ENCODE measurements at places on chromosomes 6 and 20.

GRCh38 chr6:166365806-166366205 lies 16.9 kb downstream of the MPC1 start:
- no peak for DNase-seq

- no peak for DNase-seq
Observed at GRCh38 chr6:108082539-108082938, 8.0 kb upstream of the OSTM1 start.

DNA sequence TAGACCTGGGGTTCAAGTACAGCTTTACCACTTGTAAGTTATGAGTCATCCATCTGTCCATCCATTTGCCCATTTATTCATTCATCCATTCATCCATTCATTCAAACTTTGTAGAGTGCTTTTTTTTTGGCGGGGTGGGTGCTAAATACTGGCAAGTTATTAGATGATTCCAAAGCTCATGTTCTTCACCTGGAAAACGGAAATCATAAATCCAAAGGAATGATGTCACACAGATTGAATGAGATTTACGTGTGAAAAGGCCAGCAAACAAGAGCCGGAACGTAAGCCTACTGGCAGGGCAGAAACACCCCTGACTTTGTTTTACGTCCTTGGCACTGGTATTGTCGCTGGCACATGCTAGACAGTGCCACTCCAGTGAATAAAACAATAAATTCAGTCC lies 480.9 kb upstream of the CHD6 start:
- DNase-seq: no peak

DNA sequence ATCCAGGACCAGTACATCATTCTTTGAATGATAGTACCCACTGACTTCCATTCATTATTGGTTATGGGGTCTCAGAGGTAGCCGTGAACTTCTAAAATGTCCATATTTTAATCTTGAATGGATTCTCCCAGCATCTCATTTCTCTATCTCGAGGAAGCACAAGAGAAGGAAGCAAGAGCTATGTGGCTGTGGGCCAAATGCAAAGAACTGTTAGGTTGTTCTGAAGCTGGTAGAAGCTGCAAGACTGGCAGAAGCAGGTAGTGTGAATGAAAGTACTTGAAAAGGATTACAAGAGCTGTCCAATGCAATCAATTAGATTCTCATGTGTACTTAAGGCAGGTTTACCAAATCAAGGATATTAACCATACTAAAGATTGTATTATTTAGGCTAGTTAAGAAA lies 1131.8 kb downstream of the GRIK2 start:
- no peak for DNase-seq

GRCh38 chr6:5486214-5486613 lies 224.9 kb downstream of the FARS2 start:
- no peak for DNase-seq

- DNase-seq: no peak
Observed at GRCh38 chr6:132147530-132148011, 196.4 kb upstream of the CCN2 start.

DNA sequence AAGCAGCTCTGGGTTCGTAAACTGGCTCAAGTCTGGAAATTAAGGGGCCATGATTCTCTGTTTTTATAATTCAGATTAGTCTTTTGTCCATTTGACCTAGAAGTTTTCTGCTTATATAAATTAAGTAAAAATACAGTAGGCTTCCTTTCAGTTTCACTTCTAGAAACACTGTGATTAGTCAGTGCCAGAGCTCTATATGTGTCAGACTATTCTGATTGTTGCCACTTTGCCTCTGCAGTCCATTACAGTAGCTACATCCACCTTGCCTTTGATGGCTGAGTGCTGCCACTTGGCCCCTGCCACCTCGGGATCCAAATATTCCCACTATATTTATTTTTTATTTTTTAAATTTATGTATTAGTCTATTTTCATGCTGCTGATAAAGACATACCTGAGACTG lies 7.9 kb downstream of the ZC2HC1B start:
- DNase-seq: no peak

- no peak for DNase-seq
Observed at GRCh38 chr6:108001696-108002231, 43.8 kb upstream of the SEC63 start.

GRCh38 chr6:22099231-22099630 lies 197.6 kb downstream of the PRL start:
- DNase-seq: no peak

GRCh38 chr6:128482642-128483041 lies 37.8 kb downstream of the PTPRK start:
- DNase-seq: no peak

DNA sequence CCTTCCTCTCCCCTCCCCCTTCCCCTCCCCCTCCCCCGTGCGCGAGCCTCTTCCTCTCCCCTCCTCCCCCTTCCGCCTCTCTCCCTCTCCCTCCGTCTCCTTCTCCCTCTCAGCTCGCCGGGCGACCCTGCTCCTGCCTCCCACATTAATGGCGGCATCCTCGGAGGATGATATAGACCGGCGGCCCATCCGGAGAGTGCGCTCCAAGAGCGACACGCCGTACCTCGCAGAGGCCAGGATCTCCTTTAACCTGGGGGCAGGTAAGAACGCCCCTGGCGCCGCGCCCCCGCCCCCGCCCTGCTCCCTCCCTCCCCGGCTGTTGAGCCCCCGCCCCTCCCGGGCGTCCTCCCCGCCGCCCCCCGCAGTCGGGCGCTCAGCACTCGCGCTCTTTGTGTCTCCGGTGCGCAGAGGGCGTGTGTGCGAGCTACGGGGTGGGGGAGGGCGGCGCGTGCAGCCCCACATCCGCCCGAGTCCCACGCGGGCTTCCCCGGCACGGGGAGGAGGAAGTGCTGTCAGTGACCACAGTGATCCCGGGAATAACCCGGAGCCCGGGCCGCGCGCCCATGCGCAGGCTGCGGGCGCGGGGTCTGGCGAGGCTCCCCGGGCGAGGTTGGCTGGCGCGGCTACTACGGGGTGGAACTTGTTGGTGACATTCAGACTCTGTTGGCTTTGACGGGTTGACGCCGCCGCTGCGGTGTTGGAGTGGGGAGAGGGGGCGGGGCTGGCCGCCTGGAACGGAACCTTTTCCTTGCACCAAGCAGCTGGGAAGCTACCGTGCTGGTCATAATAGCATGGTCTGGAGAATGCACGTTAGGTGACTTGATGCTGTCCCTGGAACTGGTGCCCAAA lies 33.2 kb downstream of the PHACTR1 start:
- no peak for DNase-seq

DNA sequence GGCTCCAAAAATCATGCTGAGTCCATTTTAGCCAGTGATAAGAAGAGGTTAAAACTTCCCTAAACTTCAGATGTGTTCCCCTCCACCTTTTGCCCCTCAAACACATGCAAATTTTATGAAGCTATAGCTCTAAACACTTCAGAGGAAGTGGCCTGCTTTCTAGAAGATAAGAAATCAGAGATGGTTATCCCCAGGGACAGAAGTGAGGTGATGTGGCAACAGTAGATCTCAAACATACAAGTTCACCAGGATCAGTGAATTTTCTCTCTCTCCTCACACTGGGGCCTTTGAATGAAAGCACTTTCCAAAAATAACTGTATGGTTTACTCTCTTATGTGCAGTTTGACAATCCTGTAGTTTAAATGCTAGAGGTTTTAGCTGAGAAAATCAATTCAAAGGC lies 332.0 kb downstream of the BTBD9 start:
- DNase-seq: no peak

DNA sequence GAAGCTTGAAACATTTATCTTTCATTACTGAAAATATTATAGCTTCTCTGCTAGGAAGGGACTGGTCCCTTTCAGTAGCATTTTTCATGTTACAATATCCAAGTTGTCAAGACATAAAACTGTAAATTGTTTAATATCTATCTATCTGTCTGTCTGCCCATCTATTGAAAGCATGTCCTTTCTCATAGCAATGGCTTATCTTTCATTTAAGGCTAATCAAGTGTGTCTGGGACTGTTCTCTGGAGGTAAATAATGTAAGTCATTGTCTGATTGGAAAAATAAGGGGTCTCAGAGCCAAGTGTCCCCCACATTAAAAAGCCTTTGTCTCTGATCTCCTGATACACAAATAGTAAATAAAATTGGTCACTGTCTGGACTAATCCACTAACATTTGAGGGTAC lies 135.5 kb downstream of the PKHD1 start:
- DNase-seq: no peak

DNA sequence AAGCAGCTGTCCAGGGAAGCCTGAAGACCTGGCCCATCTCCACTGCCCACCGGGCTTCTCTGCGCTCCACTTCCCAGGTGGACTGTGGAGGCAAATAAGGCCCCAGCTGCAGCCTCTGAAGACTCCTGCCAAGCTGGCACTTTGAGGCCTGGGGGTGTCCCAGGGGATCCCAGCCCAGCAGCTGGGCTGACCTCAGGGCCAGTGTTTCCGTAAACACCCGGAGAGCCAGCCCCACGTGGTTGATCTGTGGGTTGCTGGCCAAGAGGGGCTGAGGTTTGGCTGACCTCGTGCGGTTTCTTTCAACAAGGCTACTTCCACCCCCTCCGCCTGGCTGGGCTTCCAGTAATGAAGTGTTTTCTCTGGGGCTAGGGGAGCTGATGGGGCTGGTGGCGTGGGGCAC lies 12.4 kb upstream of the CCN5 start:
- DNase-seq: no peak

- DNase-seq: no peak
Observed at GRCh38 chr20:44471481-44471882, 4.2 kb upstream of the TTPAL start.

DNA sequence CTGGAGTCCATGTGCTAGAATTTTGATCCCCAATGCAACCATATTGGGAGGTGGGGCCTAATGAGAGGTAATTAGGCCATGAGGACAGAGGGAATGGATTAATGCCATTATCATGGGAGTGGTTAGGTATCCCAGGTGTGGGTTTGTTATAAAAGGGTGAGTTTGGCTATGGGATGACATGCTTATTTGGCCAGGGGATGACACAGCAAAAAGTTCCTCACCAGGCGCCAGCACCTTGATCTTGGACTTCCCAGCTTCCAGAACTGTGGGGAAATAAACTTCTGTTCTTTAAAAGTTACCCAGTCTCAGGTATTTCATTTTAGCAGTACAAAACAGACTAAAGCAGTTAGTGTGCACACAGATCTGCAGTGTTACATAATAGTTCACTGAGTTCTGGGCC lies 84.1 kb downstream of the ADGB start:
- no peak for DNase-seq

DNA sequence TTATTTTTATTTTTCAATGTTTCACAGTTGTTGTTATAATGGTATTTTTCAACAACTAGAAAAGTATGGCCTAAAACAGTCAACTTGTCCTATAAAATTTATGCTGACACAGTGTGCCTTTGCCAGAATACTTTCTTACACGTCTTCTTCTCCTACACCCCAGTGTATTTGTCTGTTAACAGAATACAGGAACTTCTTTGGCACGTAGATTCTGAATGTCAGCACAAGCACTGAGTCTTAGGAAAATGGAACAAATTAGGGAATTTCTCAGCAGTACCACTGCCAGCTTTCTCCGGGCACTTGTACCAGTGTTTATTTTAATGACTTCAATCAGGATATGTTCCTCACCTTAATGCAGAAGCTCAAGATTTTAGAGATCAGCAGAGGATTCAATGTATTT lies 26.7 kb upstream of the AKIRIN2 start:
- DNase-seq: no peak

GRCh38 chr6:138088326-138088762 lies 18.9 kb downstream of the PERP start:
- DNase-seq: no peak

GRCh38 chr6:56652231-56652630 lies 9.5 kb upstream of the DST start:
- no peak for DNase-seq

DNA sequence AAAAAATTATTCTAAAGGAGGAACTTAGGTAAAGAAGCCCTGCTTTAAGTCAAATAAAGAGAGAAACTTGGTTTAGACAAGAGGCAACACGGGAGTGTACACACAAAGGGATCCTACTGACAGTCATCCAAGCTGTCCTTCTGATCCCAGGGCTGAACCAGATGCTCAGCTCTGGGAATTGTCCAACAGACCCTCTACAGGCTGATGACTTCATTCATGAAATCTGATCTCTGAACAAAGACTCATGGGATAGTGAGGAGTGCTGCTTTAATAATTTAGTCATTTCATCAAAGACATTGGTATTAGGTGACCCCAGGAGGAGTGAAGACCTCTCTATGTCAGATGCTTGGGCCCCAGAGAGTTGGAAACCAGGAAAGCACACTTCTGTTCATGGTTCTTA lies 65.6 kb upstream of the ARMH2 start:
- no peak for DNase-seq

- DNase-seq: no peak
Observed at GRCh38 chr6:17656644-17657043, 50.1 kb downstream of the NUP153 start.

- no peak for DNase-seq
Observed at GRCh38 chr6:86856937-86857563, 80.3 kb upstream of the HTR1E start.

DNA sequence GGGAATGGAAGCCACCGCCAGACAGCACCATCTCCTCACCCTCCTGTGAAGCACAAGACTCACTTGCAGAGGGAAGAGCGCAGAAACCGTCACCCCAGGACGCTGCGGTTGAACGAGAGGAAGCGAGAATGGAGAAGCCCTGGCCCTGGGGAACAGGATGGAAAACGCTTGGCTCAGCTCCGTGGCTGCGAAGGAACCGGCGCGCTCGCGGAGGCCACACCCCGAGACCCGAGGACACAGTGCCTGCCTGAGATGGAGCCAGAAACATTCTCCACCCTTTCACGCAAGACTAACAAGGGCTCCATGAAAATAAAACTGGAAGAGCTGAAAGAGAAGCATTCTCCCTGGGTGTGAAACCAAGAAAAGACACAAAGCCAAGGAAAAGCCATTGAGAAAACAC lies 25.3 kb upstream of the CHRNA4 start:
- DNase-seq: no peak

DNA sequence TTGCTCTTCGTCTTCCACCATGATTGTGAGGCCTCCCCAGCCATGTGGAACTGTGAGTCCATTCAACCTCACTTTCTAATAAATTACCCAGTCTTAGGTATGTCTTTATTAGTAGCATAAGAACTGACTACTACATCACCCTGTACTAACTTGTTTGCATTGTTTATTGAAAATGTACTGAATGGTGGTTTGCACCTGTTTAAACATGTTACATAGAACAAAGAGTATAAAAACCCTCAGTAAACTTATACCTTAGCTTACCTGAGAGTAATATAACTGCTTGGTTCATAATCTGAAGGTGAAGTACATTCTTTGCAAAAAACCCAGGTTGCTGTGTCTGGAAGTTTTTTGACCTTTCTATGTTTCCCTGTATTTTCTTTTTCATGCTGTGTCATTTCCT lies 777.8 kb downstream of the TBC1D32 start:
- DNase-seq: no peak

DNA sequence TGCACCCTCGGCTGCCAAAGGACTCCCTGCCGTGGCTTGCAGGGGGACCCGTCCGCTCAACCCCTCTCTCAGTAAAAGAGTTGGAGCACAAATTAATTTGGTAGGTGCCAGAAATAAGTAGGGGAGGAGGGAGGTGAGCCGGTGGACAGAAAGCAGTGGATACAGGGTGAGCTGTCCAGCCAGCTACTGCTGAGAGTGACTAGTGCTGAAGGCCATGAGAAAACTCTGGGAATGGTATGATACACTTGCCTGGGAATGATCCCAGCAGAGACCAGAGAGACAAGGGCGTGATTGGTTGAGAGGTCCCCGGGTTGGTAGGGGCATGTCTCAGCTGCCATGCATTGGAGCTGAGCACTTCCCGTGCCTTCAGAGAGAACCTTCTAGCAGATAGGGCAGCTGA lies 15.7 kb downstream of the FOXQ1 start:
- DNase-seq: no peak
